Thoracic aorta (tissue), 2 donors: ENCODE measurements at places on chromosomes 7 and 10. TPM values are rescaled to one million over a fixed set of nuclear protein-coding genes. Genes with fewer than 3 reads are reported as not detected.

DNA sequence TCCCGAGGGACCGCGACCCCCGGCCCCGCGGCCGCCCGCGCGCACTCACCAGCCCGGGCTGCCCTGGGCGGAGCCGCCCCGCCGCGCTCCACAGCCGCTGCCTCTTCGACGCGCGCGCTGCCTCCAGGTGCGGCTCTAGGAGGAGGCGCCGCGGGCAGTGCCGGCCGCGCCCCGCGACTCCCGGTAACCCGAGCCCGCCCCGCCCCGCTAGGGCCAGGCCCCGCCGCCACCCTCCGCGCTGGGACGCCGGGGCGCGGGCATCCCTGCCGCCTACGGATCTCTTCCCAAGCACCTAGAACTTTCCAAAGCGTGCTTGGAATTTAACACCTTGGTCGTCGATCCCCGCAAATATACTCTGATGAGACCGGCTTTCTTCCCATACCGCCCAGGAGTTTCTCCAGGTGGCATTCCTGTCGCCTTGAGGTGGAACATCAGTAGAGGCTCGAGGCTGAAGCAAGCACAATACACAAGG, at the start of gene SLC26A5:
Gene SLC26A5 (minus strand): TSS at position 159 of the 472 bp plus-strand sequence. CDS start 24,693 bp downstream, outside the sequence.
- no peaks in the 10 kb centered on the region for H3K27me3 ChIP-seq
- H3K4me1 ChIP-seq: peaks cover 10% of the 10 kb centered on the region
- no peak within 1 kb of the TSS for H3K27ac ChIP-seq
- peak within 1 kb of the TSS; percentile 67 for H3K4me3 ChIP-seq
- DNase-seq: no peak

- DNase-seq: no peak
- peaks cover 10% of the 10 kb centered on the region for H3K4me1 ChIP-seq
Measured at GRCh38 chr10:28840971-28841370, 163.7 kb downstream of the BAMBI start.

- H3K27ac ChIP-seq: no peak overlapping the region
- DNase-seq: no peak
- H3K4me3 ChIP-seq: no peak overlapping the region
Measured at GRCh38 chr7:83427884-83428283, 221.1 kb downstream of the SEMA3E start.

DNA sequence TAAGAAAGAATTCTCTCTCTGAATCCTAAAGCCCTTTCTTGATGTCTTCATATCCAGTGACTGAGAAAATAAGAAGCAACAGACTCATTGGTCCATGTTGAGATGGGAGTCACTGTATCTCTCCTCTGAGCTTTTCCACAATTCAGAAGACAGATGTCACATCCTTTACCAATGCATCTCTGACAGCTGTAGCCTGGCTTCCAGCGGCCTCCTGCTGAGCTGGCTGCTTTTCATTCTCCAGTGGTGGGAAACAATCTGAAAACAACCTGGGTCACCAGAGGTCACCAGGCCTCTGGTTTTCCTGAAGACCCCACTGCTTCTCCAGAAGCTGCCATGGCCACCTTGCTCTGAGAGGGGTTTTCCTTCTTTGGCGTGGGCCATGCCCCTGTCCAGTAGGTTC, 18.3 kb upstream of the RPA3 start:
- DNase-seq: no peak
- no peaks in the 10 kb centered on the region for H3K36me3 ChIP-seq
- peaks cover 13% of the 10 kb centered on the region for H3K4me1 ChIP-seq
- H3K27ac ChIP-seq: no peak overlapping the region
- H3K27me3 ChIP-seq: no peaks in the 10 kb centered on the region

DNA sequence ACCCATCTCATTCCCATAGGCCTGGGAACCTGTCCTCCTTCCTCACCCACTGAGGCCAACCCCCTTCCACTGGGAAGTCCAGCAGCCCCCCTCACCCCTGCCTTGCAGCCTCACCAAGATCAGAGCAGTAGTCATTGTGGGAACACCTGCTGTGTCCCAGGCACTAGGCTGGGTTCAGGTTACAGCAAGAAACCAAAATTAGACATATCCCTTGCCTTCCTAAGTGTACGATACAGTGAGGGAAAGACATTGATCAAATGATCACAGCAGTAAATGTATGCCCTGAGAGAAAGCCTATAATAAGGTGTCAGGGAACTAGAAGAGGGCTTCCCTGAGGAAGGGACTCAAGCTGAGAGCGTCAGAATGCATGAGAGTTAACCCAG, 17.0 kb upstream of the C10orf105 start:
- no peaks in the 10 kb centered on the region for H3K36me3 ChIP-seq
- H3K27me3 ChIP-seq: no peaks in the 10 kb centered on the region

DNA sequence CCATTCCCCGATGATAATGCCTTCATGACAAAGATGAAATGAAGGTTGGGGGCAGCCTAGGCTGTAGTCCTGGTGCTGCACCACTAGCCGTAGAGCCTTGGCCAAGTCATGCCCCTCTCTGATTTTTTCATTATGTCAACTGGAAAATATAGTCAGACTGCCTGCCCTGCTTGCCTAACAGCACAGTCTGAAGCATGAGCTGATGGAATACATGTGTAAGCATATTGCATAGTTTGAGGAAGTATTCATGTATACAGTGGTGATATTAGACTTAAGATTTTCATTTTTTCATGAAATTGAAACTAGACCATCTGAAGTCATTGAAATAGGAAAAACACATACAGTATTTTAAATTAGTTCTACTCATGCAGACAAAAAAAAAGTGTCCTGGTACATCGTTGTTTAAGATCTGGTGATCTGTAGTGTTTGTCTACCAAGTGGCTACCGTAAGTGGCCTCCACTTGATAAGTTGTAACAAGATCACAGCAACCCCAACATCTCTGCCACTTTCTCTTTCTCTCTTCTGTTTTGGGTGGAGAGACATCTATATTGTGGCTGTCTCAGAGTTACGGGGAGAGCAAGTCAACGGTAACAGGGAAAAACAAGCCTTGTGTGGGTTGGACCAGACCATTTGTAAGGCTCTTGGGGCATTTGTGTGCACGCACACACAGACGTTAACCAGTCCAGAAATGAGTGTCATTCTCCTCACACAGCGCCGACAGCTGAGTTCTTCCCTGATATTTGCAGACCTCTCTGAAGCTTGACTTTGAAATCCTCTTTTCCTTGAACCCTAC, 716.6 kb upstream of the GALNT17 start:
- no peak for DNase-seq
- no peaks in the 10 kb centered on the region for H3K4me1 ChIP-seq
- H3K4me3 ChIP-seq: no peak overlapping the region

- H3K4me1 ChIP-seq: peaks cover 72% of the 10 kb centered on the region
- H3K4me3 ChIP-seq: peak overlapping the region; percentile 83
- H3K36me3 ChIP-seq: peaks cover 20% of the 10 kb centered on the region
- DNase-seq: no peak
- no peaks in the 10 kb centered on the region for H3K27me3 ChIP-seq
- H3K27ac ChIP-seq: peak overlapping the region; percentile 74
Measured at GRCh38 chr10:62057359-62057758, 155.9 kb downstream of the ARID5B start.

- no peaks in the 10 kb centered on the region for H3K27me3 ChIP-seq
- H3K4me3 ChIP-seq: no peak overlapping the region
- H3K36me3 ChIP-seq: no peaks in the 10 kb centered on the region
- H3K27ac ChIP-seq: no peak overlapping the region
- no peak for DNase-seq
- H3K4me1 ChIP-seq: no peaks in the 10 kb centered on the region
Measured at GRCh38 chr7:136956232-136956631, 87.8 kb downstream of the CHRM2 start.

- no peaks in the 10 kb centered on the region for H3K27me3 ChIP-seq
- no peak overlapping the region for H3K4me3 ChIP-seq
- no peaks in the 10 kb centered on the region for H3K36me3 ChIP-seq
- no peak overlapping the region for H3K27ac ChIP-seq
- no peak for DNase-seq
- no peaks in the 10 kb centered on the region for H3K4me1 ChIP-seq
Measured at GRCh38 chr10:34191406-34191805, 623.7 kb downstream of the PARD3 start.

ZNF727 gene
- 5.0 TPM for total RNA-seq

ITGA8 gene
- 1,173 TPM for total RNA-seq

CNNM2 gene
- total RNA-seq: 24.5 TPM

CDNF gene
- total RNA-seq: 3.4 TPM

OR2A42 gene
- not detected for total RNA-seq
